ENCODE measurements at places on chromosomes 3 and 15.

- DNase-seq: no peak
Measured at GRCh38 chr3:59758672-59759071, 708.8 kb upstream of the CFAP20DC start.

DNA sequence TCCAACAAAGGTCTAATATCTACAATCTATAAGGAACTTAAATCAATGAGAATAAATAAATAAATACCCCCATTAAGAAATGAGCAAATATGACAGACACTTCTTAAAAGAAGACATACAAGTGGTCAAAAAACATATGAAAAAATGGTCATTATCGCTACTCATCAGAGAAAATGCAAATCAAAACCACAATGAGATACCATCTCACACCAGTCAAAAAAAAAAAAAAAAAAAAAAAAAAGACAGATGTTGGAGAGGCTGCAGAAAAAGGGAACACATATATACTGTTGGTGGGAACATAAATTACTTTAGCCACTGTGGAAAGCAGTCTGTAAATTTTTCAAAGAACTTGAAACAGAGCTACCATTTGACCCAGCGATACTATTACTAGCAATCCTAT lies 31.6 kb upstream of the OR5H6 start:
- DNase-seq: no peak

DNA sequence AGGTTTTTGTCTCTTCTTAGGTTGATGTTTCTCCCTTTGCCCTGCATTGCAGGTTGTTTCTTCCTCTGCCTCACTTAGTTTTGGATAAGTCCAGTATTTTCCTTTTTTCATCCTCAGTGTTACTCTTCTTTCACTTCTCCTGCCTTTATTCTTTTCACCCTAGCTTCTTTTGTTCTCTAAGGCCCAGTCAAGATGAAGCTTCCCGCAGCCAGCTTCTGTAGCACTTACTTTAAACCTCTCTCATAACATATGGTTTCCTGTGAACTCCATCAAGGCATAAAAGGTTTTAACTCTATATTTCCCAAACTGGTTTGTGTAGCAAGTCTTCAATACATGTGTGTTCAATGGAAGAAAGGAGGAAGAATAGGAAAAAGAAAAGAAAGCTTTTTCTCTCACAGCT lies 54.1 kb downstream of the TP63 start:
- no peak for DNase-seq

- no peak for DNase-seq
Measured at GRCh38 chr3:191499307-191500080, 38.5 kb downstream of the PYDC2 start.

GRCh38 chr3:13111173-13111872 lies 38.1 kb upstream of the IQSEC1 start:
- DNase-seq: no peak

Measured in stimulated activated CD4-positive, alpha-beta T cell treated with anti-CD3 and anti-CD28 coated beads, TNF-alpha, amount 100 ng/mL, for 1 hour (primary cell).